ENCODE measurements at places on chromosomes 1 and 21.

GRCh38 chr1:38918568-38918967 lies 23.1 kb downstream of the RHBDL2 start:
- no peak for DNase-seq

- no peak for DNase-seq
Measured at GRCh38 chr1:61538228-61538627, 186.7 kb downstream of the TM2D1 start.

- no peak for DNase-seq
Measured at GRCh38 chr1:26257222-26257621, 22.7 kb upstream of the SH3BGRL3 start.

DNA sequence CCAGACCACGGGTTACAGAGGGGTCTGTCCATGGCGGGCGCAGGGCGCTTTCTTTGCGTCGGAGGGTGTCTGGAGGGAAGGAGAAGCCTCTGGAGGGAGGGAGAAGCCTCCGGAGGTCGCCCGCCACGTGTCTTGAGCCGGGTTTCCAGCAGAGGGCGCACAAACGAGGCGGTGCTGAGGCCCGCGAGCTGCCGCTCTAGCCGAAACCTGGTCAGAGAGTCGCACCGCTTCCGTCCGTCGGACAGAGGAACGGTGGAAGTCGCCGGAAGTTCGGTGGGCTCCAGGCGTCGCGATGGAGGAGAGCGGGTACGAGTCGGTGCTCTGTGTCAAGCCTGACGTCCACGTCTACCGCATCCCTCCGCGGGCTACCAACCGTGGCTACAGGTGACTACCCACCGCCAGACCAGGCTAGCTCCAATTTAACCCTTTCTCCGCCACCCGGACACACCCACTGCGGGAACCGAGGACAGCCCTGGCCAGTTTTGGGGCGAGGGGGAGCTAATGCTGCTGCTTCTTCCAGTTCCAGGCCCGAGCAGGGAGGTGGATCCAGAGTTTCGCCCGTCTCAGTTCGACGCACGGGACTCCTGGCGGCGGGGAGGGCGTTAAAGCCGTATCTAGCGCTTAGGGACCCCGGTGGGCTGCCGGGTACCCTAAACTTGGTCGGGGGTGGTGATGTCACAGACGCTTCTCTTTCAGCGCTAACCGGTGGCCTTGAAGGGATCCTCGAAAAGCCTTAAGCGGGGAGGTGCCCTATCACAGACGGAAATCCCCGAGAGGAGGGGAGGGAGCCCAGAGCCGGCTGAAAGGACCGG lies at the start of gene NECAP2:
Gene NECAP2 (plus strand): TSS at position 255 of the 812 bp plus-strand sequence. CDS start 38 bp downstream, at position 293.
- peak; percentile 75 for DNase-seq

- DNase-seq, result peak; percentile 26
Measured at GRCh38 chr1:246450611-246451251, 56.3 kb downstream of the SMYD3 start.

- no peak for DNase-seq
Measured at GRCh38 chr1:234986750-234987414, 141.8 kb downstream of the TOMM20 start.

- no peak for DNase-seq
Measured at GRCh38 chr21:33866826-33867225, 48.8 kb downstream of the ATP5PO start.

Data from frontal cortex (tissue), 4 donors.